Naive B cell (primary cell): ENCODE measurements at places on chromosomes 1 and 21.

- no peak for DNase-seq
Observed at GRCh38 chr21:16302851-16303282, 573.1 kb downstream of the USP25 start.

- DNase-seq, result no peak
Observed at GRCh38 chr1:42210421-42211133, 46.0 kb upstream of the GUCA2A start.

- no peak for DNase-seq
Observed at GRCh38 chr1:10339815-10340214, 59.0 kb upstream of the PGD start.

DNA sequence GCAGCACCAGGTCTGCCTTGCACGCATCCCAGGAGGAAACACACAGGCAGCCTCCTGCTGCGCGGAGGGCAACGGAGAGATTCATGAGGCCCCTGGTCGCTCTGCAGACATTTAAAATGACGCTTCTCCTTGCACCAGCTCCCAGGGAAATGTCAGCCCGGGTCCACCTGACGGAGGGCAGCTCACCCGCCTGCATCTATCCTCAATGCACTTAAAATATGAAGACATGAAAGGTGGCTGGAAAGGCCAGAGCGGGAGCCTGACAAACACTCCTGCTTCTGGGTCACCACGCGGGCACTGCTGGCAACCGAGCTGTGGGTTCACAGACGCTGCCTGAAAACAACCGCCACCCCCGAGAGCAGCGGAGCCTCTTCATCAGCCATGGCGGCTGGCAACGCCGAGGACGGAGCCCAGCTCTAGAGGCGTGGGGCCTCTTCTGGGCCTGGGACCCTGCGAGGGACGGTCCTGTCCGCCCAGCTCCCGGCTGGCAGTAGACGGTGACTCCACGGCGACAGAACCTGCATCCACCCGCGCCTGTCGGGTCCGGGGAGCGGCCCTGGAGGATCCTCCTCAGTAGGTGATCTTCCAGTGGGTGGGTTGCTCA is 22.7 kb downstream of the POFUT2 start:
- DNase-seq, result no peak

DNA sequence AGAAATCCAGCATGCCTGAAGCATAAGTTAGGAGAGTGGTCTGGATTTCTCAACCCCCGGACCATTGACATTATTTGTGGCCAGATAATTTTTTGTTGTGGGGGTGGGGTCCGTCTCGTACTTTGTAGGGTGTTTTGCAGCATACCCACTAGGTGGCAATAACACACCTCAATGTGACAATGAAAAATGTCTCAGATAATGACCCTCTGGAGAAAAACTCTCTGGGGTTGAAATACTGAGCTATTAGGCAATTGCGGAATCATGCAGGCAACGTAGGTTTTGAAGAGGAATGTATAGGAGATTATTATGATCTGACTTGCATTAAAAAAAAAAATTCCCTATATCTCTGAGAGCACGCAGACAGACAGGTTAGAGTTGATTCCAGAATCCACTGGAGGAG is 25.3 kb upstream of the RRP15 start:
- no peak for DNase-seq
